ENCODE measurements at places on chromosomes 2 and 18. TPM values are rescaled to one million over a fixed set of nuclear protein-coding genes. Genes with fewer than 3 reads are reported as not detected.

Gene SERPINB13
- total RNA-seq: 12.4 TPM

Gene LAMA1
- total RNA-seq: 104 TPM

Gene SOWAHC
- total RNA-seq: 120 TPM

Gene KIF3C
- total RNA-seq: 35.3 TPM

Gene VWC2L
- not detected for total RNA-seq

Gene ELOA2
- not detected for total RNA-seq

Gene CCT7
- 204 TPM for total RNA-seq

Gene PCBP1
- total RNA-seq: 226 TPM

Gene ZNF532
- total RNA-seq: 62.2 TPM

Gene PTH2R
- total RNA-seq: under 0.01 TPM

Gene ZC3H6
- 10.6 TPM for total RNA-seq

Gene SMPD4
- 21.8 TPM for total RNA-seq

Gene RAX
- not detected for total RNA-seq

Gene ZNF804A
- total RNA-seq: not detected

GRCh38 chr2:13227578-13227977, 510.8 kb downstream of the TRIB2 start:
- DNase-seq: no peak

- DNase-seq: no peak
Observed at GRCh38 chr18:79684787-79685186, 5.2 kb downstream of the CTDP1 start.

GRCh38 chr18:31592506-31593157, 955 bp downstream of the TTR start:
- DNase-seq: no peak

DNA sequence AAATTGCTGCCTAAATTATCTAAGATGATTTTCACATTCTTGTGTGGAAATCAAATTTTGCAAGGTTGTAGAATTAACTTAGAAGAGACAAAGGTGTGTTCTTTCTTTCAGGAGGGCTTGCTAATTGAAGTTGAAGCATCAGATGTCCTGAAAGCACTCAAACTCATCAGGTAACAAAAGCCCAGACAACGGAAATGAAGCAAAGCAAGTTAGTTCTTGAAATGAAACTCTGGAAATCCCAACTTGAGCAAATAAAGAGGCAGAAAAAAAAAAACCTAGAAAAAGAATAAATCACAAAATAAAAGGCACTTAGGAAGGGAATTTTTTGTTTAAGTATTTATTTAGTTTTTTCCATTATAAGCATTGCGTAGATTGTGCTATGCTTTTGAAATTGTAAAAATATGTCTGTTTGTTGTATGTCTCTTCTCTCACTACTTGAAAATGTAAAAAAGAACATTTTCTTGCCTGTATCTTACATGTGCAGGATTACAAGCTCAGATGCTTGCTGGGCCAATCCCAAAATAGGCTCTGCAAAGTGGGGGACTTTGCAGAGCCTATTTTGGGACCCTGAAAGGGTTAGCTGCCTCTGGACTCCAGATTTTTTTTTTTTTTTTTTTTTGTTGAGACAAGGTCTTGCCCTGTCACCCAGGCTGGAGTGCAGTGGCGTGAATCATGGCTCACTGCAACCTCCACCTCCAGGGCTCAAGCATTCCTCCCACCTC, 46.7 kb downstream of the FAM161A start:
- no peak for DNase-seq

DNA sequence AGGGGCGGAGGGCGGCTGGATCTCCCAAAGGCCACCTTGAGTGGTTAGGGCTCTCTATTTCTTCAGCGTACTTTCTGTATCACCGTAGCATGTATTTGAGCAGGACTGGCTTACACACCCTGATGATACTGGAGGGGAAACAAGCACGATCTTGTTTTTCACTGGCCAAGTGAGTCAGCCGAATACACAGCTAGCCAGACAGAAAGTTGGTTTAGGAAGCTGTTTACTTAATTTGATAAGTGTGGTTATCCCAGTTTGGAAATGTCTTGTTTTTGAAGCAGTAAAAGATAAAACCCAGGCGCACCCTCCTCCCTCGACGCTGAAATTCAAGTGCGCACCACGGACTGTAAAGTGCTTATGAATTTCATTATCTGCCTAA, 582 bp downstream of the RIOK3 start:
- peak; percentile 91 for DNase-seq

DNA sequence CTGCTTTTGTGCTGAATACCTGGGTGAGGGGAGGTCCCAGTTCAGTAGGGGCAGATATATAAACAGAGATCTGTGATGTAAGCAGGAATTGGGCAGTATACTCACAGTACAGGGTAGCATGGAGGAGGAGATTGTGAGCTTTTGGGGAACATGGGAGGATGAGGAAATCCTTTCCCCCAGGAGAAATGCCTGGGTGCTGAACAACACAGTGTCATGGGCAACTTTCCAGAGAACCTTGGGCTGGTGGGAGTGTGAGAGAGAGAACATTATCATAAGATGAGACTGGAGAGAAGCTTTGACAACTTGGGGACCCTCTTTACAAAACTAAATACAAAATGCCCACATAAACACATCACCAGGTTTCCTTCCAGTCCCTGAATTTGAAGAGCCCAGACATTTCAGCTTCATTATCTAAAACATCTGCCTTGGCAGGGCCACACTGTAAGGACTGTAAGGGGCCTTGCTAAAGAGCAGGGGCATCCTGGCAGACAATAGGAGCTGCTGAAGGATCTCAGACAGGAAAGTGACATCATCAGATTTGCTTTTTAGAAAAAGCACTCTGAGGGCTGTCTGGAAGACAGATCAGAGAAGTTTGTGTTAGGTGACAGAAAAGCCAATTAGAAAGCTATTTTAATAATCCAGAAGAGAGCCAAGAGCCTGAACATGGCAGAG, 303.1 kb upstream of the FBXO11 start:
- peak; percentile 52 for DNase-seq

DNA sequence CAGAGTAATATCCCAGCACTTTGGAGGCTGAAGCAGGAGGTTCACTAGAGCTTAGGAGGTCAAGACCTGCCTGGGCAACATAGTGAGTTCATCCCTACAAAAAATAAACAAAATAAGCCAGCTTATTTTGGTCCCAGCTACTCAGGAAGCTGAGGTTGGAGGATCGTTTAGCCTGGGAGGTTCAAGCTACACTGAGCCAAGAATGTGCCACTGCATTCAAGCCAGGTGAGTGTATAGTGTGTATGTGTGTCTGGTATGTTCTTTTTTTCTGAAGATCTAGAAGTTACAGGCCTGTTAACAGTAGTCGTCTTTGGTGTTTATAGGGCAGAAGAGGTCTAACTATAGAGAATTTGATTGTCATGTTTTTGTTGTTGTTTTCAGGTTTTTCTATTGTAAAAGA, 40.2 kb downstream of the ZC3H15 start:
- DNase-seq: no peak

- no peak for DNase-seq
Observed at GRCh38 chr2:235541838-235542549, 48.2 kb downstream of the AGAP1 start.

- no peak for DNase-seq
Observed at GRCh38 chr2:60837123-60837522, 44.3 kb upstream of the REL start.

DNA sequence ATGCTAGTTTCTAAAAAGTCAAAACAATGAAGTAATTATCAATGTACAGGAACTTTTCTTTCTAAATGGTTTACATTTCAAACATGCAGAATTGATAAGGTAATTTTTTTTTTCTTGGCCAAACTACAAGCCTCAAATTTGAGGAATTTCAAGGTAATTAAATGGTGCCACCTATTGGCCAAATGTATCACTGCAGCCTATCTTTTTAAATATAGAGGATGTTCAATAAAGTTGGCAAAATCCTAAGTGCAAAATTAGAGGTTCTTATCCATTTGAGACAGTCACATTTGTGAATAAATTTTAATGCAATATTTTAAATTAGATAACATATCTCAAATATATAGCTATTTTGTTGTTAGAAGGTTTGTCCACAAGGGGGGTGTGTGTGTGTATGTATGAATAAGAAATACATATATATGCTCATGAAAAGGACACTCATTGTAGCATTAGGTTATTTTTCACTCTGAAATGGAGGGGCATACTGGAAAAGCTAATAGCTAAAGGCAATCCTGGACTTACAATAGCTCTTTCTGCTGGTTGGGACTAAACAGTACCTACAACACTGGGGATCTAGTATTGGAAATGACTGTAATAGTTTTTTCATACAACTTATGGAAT, 26.2 kb downstream of the MMADHC start:
- DNase-seq: peak; percentile 8

GRCh38 chr2:236746833-236747232, 177.2 kb downstream of the ACKR3 start:
- no peak for DNase-seq

- no peak for DNase-seq
Observed at GRCh38 chr18:26723981-26724380, 141.5 kb downstream of the AQP4 start.

DNA sequence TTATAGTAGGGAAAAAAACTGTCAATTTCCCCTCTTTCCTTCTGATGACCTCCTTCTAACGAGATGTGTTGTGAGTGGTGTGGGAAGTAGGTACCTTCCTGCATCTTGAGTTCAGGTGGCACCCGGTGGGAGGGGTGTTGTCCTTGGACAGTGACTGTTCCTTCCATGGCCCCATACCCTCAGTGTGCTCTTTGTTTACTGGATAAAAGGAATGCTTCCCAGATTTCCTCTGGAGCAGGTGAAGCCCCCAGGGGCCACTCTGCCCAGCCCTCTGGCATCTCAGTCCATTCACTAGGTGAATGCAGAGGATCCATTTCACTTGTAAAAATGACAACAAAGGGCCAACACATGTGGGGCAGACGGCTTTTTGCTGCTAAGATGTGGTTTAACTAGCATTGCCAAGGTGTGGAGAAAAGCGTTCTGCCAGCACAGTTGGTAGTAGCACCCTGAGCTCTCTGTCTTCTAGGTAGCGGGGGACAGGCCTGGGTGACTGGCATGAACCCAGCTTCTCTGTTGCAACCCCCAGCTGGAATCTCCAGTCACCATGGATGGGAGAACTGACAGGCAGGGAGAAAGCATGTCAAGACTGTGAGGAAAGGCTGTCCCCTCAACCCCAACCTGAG, 6.9 kb downstream of the GDF7 start:
- no peak for DNase-seq

DNA sequence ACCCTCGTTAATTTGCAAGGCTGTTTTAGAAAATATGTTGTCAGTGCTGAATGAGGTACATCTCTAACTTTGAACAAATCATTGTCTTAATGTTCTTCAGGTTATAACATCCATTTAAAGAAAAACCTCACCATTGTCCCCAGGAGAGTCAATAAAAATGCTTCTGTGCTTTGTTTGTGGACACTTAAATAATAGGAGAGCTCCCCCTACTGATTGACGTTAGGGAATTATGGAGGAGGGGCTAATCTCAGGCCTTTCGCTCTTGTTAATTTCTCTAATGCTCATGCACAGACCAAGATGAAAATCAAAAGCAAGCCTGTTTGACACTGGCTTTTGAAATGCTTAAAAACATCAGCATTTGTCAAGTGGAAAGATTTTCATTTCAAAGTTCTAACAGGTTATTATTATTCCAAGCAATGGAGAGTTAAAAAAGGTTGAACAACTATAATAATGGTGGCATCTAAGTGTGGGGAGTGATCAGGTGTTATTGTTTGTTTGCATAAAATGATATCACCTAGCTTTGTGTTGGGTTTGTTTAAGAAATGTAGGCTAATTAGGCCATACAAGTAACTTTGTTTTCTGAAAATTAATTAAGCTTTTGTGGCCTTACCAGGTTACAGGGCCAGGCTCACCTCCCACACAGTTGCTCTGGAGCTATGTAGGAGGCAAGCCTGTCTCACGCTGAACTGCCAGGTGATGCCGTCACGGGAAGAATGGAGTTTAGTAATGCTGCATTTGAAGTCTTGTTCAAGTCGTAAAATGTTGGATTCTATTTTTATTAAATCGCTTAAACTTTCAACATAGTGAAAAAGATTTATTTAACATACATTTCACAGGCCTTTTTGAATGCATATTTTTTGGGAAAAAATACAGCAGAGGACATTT, 51.7 kb upstream of the SMIM21 start:
- peak; percentile 40 for DNase-seq

DNA sequence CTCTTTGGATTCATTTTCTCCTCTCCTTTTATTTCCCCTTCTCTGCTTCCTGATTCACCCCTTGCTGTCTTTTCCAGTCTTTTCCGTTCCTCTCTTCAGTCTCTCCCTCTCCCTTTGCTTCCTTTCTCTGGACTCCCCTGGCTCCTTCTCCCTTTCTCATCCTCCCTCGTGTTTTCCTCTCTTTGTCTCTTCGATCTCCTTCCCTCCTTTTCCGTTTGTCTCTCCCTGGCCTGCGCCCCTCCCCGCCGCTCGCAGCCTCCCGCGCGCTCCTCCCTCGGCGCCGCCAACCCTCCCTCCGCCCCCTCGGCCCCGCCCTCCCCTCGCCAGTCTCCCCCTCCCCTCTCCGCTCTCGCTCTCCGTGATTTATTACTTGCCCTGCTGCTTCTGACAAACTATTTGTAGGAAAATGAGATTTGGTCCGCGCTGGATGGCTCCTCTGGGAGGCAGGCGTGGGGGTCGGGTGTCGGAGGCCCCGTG, 46.0 kb upstream of the PAX8 start:
- DNase-seq: peak; percentile 65

DNA sequence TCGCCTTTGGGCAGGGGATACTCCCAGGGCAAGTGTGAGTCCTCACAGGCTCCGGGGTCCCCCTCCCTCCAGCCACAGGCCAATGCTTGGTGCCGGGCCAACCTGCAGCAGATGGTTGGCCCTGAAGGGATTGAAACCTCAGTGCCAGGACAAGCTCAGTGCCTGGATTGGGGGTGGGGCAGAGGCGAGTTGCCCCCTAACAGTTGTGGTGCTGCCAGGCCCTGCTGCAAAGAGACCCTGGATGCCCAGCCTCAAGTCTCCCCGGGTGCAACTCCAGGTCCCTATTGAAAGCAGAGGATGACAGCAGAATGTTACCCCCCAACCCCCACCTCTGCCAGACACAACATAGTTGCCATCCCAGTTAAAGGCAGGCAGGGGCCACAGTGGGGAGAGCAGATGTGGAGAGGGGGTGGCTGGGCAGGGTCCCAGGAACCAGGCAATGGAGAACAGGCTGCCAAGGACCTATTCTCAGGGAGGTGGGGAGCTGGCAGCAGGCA, 9.5 kb upstream of the RNF103 start:
- no peak for DNase-seq

DNA sequence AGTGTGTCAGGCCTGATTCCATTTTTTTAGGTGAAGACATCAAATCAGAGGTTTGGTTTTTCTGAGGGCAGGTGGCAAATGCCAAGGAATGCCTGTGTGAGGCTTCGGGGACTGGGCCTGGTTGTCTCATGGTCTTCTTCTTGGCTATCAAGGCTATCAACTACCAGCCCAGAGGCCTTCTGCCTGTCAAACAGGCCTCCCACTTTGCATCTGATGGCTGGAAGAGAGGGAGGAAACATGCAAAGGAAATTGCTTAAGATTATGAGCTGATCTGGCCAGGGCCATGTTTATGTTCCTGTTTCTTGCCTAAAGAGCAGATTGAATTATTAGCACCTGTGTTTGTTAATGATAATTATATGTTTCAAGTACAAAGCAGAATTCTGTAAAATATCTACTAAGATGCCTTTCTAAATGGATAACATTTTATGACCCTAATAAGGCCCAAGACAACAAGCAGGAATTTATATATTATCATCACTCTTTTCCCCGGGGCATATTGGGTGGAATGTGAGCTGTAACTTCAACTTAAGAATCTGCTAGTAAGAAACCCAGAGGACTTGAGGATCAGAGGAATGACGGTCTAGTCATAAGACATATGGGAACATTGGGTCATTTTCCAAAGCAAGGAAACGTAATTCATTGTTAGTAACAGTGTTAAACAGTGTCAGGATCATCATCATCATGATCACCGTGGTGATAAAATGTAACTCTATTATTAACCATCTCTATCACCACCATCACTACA, 123.2 kb downstream of the LYPD6B start:
- DNase-seq: no peak
